ENCODE measurements at places on chromosomes 7 and 10.

- no peak for DNase-seq
These were observed 258.1 kb downstream of the TWIST1 start for GRCh38 chr7:18859318-18859717.

DNA sequence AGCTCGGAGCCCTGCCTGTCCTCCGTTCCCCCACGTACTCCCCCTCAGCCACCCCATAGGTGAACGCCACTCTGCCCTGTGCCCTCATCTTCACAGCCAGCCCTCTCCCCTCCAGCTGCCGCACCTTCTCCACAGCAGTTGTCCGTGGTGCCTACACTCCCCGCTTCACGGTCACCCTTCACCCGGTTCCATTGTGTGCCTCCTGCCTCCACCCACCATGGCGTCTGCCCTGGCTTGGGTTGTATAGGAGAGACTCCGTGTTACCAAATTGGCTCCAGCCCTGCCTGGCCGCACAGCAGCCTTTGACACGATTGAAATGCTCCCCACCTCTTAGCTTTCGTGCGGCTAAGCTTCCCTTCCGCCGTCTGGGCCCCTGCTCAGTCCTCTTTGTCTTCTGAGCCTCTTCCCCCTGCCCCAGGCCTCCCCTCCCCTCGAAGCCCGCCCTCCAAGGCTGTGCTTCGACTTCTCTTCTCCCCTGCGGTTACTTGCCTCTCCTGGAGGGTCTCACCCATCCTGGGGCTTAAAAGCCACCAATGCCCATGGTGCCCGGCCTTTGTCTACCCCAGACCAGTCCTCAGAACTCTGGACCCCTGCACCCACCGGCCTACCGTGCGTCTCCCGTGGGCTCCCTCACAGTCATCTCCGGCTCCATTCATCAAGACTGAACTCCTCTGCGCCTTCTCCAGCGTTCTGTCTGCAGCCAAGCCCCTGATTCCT is 18.5 kb upstream of the NODAL start:
- DNase-seq: no peak

GRCh38 chr10:27998954-27999275 is at the start of gene ODAD2:
Gene ODAD2, minus strand, starts transcription at chr10:27999079. Its CDS starts 3,937 bp downstream, at chr10:27995142.
- no peak for DNase-seq

DNA sequence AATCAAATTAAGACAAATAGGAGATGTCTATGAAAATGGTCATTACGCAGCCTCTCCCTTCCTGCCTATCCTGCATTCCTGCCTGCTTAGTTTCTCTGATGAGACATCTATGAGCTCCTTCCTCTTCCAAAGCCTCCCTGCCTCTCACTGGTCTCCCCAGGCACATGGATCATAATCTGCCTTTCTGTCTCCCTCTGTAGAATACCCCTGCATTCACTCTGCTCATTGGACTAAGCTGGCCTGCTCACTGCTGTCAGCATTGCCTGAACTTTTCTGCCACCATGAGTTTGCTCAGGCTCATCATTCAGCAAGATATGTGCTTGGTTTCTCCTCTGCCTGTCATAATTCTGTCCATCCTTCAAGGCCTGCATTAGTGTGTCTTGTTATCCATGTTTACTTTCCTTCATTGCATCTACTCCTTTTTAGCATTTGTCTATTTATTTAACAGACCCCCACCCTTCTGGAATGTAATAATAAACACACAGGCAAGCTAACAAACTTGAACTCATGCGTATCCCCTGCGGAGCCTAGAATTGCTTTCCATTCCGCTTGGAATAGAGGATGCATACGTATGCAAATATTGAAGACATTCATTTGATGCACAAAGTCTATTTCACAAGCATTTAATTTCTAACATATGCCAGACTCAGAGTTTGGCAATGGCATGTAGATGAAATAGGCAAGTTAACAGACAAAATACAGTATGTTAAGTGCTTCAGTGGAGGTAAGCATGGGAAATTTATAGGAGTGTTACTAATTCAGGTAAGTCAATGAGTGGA is 88.3 kb downstream of the PTPRZ1 start:
- DNase-seq: no peak

DNA sequence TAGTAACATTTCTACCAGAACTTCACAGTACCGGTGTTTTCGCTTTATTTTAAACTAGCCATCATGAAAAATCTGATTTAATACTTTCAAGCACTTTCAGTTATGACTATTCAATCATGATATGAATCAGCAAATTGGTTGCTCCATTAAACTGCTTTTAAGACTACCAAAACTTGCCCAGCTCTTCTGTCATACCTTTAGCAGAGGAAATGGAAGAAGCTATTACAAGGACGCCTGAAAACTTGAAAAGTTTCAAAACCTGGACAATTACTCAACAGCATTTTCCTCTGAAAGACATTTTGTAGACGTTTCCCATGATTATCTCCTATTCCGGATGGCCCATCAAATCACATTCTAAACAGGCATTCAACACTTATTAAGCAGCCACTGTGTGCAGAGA is 2.0 kb downstream of the JAZF1 start:
- no peak for DNase-seq

GRCh38 chr7:31488562-31489203 is 25.2 kb upstream of the ITPRID1 start:
- DNase-seq: peak; percentile 45

DNA sequence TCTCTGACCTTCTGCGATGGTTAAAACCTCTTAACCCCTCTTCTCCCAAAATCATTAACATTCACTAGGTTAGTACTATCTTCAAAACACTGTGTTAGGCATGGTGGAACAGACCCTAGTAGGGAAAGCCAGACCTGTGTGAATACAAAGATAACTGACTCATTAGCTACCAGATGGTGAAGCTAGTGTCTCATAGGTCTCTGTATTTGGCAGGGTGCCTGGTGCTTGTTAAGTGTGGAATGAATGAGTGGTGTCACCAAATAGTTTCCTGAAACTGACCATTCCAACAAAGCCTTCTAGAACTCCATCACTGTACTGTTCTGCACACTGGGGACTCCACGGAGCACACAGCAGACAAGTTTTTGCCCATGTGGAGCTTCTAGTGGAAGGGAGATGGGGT is 27.7 kb upstream of the TM9SF3 start:
- DNase-seq: no peak

DNA sequence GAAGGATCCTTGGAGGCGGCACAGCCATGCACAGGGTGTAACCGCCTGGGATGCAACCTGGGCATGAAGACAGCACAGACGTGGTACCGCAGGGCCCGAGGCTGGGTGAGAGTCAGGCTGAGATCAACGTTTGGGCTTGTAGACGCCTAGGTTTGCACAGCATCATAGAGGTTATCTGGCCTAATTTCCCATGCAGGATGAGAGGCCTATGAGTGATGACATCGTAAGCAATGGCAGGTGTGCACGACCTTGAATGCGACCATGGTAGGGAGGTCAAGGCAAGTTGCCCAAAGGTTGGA is 7.5 kb downstream of the CALML3 start:
- DNase-seq: no peak

DNA sequence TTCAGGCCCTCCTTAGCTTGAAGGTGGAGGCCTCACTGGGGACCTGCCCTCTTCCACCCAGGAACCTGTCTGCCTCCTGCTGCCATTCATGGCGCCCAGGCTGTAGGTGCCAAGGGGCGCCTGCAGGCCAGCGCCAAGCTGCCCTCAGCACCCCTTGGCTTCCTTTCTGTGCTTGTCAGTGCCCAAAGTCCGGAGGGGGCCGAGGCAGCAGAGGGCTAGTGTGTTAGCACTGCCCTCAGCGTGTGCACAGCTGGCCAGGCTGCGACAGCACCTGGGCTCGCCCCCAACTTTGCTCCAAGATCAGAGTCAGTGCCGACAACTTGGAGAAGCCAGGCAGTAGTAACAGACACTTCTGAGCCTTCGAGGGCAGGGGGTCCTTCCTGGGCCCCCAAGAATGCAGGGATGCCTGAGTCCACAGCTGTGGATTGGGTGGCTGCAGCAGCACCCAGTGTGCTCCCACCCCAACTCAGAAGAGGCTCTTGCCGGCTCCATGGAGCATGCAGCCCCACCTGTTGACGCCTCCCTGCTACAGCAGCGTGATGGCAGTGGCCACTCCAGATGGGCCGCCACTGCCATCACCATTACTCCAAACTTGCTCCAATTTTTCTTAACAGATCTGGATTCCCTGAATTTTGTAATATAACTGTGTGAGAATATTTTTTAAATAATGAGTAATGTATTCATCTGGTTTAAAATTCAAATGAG is 41.7 kb downstream of the CACUL1 start:
- DNase-seq: no peak

GRCh38 chr10:101615525-101616116 is 27.5 kb downstream of the DPCD start:
- DNase-seq: no peak

GRCh38 chr7:151336027-151336708 is 5.4 kb upstream of the NUB1 start:
- no peak for DNase-seq

- DNase-seq: no peak
These were observed 457.6 kb upstream of the KLF6 start for GRCh38 chr10:4242561-4243035.

- no peak for DNase-seq
These were observed 162.7 kb downstream of the AVL9 start for GRCh38 chr7:32658034-32658433.

GRCh38 chr10:115065801-115066200 is 27.4 kb upstream of the ATRNL1 start:
- no peak for DNase-seq

GRCh38 chr7:114631249-114631822 is 216.7 kb downstream of the FOXP2 start:
- no peak for DNase-seq

DNA sequence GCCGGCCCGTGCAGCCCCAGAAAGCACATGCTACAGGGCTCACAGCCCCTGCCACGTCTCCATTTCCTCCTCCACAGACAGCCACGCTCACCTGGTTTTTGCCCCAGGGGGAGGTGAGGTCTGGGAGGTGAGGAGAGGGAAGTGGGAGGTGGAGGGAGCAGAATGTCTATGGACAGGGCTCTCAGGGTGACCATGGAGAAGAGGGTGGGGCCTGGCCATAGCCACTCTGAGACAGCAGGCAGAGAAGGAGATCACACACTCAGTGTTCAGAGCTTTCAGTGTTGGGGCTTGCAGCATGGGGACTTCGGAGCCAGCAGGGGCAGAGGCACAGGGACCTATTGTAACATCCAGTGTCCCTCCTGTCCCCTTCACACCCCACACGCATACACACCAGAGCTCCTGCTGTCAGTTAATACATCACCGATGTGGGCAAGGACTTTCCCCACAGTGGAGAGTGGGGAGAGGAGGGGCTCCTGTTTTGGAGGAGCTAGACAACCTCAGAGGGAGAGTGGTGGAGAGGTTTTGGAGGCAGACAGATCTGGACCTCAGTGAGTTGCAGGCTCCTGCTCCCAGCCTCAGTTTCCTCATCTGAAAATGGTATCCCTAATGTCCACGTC is 14.4 kb downstream of the WDFY4 start:
- no peak for DNase-seq

DNA sequence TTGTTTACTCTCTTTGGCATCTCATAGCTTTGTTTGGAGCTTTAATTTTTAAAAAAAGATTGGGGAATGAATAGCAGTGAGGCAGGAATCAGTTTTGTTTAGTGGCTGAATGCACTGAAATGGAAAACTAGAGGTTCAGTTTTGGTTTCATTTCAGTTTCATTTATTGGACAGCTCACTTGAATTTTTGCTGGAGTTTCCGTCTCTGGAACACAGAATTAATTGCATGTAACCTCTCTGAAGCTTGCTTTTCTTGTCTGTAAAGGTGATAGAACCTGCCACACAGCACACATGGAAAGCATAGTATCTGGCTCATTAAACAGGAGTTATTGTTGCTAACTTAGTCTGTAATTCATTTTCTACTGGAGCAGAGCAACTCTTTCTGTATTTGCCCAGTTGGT is 7.1 kb downstream of the GRM8 start:
- no peak for DNase-seq

- no peak for DNase-seq
These were observed 55.3 kb upstream of the FGL2 start for GRCh38 chr7:77254915-77255314.

GRCh38 chr10:101141616-101142532 is 10.8 kb downstream of the TLX1 start:
- DNase-seq: peak; percentile 80

DNA sequence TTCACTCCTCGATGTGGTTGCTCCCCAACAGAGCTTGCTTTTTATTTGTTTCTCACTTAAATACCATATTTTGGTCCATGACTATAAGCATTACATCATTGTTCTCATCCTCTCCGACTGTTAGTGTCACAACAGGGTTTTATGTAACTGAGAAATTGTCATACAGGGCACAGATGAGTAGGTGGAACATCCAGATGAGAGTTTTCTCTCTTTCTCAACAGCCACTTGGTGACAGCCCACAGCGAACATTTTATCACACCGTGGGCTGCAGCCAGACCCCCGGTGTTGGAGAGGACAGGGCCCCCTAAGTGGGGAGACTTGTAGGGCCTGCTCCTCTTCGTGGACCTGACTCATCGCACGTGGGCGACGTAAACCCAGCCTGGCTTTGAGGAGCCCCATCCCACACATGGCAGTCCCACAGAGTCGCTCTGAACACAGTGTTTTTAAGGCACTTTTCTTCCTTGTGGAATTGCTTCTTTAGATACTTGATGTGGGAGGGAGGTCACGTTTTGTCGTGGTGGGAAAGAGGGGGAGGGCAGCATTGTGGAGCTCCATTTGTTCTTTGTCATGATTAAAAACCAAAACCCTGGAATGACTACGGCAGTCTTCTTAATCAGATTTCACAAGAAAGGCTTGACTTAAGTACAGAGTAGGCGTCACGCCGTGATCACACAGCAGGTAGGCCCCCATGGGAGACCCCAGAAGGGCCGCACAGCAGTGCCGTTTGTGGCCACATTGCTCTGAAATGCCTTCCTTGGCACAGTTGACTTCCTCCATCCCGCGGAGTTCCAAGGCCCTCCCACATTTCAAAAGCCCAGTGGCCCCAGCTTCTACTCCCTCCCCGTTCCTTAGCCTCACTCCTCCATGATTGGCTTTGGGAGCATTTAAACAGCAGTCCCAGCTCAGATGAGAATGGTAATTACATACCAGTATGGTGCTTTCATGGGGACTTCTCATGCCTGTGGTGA is 220.6 kb downstream of the CCDC3 start:
- no peak for DNase-seq

DNA sequence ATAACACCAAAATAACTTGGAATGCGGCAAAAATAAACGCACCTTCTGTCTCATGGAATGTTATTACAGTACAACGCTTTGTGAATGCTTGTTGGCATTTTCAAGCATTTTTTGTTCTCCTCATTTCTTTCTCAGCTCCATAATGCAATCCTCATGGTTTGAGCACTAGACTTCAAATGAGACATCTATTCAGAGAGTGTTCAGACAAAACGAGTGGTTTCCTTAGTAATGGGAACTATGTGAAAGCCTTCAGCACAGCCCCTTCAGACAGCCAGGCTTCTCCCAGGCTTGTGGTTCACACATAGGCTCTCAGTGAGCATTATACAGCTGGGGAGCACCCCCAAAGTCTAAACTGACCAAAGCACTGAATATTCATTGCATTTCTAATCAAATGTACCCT is 8.6 kb upstream of the LRRN3 start:
- DNase-seq: no peak

GRCh38 chr10:78579576-78579975 is 489.2 kb upstream of the ZMIZ1 start:
- DNase-seq: no peak

GRCh38 chr10:70270952-70271351 is 12.9 kb downstream of the NPFFR1 start:
- no peak for DNase-seq

- DNase-seq: no peak
These were observed 128.1 kb downstream of the HECW1 start for GRCh38 chr7:43240565-43240964.
